ENCODE measurements at places on chromosomes 6 and 20. TPM values are rescaled to one million over a fixed set of nuclear protein-coding genes. Genes with fewer than 3 reads are reported as not detected.

DNA sequence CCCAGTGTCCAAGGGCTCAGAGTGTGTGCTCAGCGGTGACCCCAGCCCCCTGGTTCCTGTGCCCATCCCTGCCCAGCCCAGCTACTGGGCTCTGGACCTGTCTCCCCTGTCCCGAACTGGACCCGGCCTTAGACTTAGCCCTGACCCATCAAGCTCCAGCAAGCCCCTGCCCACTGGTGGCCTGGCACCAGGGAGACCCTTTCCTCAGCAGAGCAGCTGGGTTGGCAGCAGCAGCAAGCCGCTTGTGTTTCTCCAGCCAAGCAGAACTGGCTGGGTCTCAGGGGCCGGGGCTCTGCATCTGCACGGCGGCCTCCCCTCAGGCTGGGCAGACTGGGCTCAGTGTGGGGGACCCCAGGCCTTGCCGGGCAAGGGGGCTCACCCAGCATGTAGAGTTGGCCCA lies 801 bp downstream of the SPDEF start:
- DNase-seq = no peak

The HAO1 gene
- not detected for polyA plus RNA-seq

GRCh38 chr6:165762876-165763275 lies 99.8 kb upstream of the PDE10A start:
- DNase-seq = no peak

DNA sequence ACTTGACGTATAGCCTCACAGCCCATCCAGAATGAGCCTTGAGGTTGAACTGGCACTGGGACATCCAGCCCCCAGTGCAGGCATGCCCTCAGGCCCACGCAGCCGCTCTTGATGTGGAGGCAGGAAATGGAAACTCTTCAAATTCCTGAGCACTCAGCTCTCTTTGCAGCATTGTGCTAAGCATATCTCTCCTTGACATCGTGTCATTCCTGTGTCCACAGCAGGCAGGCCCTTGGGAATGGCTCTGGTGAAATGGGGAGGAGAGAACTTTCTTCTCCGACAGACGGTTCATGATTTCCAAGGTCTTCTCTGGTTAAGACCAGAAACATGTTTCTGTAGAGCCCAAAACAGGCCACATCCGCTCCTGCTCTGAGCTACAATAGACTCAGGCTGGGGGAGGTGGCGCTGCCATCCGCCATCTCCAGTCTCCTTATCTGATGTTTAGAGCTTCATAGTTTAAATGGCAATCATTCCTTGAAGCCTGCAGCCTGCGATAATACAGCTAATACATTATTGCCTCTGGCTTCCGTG lies 248.8 kb downstream of the CDH4 start:
- no peak for DNase-seq

DNA sequence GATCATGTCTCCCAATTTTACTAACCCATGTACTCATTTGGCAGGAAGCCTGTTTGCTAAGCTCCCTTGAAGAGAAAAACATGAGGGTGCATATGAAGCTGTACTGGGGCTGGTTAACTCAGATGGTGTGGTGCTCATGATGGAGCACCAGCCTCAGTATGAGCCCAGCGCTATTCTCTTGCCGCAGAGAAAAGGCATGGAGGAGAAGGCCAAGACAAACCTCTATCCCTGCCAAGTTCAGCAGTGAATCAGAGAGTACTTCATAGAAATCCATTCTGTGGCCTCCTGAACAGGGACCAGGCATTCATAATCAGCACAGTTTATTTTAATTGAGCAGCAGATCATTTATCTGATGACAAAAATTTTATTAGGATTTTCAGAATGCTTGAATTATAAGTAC lies 398.1 kb downstream of the LMBRD1 start:
- no peak for DNase-seq

DNA sequence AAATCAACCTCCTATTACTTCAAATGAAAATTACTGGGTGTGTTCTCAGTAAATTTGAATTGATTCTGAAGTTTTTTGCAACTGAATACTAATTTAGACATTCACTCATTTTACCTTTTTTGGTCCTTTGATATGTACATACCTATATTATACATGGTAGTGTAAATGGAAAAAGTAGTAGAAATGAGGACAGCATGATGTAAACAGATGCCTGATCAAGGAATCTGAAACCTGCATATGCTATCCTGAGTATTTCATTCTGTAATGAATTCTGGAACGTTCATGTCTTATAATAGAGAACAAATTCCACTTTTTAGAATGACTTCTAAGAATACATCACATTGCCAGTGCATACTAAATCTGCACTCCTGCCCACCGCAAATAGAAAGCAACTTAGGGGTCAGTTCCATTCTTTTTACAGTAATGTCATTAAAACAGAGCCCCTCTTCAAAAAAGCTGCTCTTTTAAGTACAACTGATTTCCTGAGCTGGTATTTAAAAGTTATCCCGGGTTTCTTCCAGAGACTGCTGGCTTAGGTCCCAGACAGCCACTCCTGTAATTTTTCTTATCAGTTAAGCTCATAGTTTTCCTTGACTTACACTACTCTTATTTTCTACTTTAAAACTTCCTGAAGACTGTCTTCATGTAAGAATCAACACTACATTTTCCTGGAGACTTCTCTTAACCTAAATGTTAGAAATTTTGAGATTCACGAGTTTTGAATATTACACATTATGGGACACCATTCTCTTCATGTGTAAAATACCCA lies 48.4 kb downstream of the MAP3K7 start:
- no peak for DNase-seq

GRCh38 chr6:25302151-25302550 lies 23.0 kb downstream of the CARMIL1 start:
- DNase-seq = no peak

Measured in hindlimb muscle (tissue), 1 donor.